ENCODE measurements at places on chromosomes 5 and 9.

DNA sequence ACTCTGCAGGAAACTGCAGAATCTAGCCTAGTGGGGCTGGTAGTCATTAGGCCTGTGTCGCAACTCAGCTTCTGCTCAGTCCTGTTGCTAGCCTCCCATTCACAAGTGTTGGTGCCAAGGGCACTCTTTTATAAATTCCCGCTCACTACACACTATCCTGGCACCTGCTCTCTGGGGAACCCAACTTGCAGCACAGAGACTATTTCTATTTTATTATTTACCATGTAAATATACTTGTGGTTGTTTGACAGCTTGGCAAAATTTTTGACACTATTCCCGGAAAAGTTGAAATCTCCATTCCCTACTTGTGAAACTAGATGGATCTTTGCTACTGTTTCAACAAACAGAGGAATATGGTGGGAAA is 20.4 kb upstream of the SMC2 start:
- no peak for DNase-seq

GRCh38 chr5:38634568-38635369 is 78.3 kb upstream of the LIFR start:
- DNase-seq = no peak

- no peak for DNase-seq
Observed at GRCh38 chr5:135446206-135446605, 942 bp downstream of the DCANP1 start.

DNA sequence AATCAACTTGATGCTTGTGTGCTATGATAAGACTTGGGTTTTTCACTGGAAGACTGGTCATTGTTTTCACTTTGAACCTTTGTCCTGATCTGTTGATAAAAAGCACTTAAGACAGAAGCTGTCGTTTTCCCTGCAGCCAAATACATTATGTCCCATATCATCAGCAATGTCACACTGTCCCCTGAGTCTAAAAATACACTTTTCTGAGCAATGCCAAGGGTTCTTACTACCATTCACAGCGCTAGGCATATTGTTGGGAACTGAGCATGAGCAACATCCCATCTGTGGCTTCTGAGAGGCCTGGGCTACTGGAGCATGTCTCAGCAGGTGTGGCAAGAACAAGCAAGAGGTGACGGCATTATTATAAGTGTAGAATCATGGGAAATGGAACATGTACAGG is 81.8 kb downstream of the SEMA6A start:
- no peak for DNase-seq

- no peak for DNase-seq
Observed at GRCh38 chr5:122083535-122083934, 5.5 kb upstream of the LOX start.

DNA sequence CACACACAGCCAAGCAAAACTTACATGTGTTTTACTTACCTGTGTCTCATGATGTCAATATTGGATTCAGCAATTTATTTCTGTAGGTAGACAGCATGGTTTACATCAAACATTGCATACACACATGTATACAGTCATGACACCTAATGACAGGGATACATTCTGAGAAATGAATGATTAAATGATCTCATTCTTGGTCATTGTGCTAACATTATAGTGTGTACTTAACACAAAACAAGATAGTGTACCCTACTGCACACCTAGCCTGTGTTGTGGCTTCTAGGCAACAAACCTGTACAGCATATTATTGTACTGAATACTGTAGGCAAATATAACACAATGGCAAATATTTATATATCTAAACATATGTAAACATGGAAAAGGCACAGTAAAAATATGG is 28.0 kb downstream of the ISOC1 start:
- DNase-seq = no peak

DNA sequence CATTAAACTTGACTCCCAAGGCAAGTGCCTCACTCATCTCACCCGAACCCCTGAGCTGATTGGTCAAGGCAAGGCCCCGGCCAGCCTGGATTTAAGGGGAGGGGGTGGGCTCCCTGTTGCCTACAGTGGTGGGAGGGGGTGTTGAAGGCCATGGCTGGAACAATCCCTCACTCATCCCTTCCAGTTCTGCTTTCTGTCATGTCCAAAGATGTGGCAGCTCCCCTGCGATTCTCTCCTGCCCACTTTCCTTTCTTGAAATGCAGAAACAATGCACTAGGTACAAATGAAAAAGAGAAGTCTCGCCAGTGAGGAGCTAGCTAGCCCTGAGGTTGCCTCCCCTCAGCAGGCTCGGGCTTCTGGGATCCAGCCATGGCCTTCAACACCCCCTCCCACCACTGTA is 240.9 kb downstream of the SYK start:
- no peak for DNase-seq

Data from AML-193 (cell line).